ENCODE measurements at places on chromosomes 5 and 9.

DNA sequence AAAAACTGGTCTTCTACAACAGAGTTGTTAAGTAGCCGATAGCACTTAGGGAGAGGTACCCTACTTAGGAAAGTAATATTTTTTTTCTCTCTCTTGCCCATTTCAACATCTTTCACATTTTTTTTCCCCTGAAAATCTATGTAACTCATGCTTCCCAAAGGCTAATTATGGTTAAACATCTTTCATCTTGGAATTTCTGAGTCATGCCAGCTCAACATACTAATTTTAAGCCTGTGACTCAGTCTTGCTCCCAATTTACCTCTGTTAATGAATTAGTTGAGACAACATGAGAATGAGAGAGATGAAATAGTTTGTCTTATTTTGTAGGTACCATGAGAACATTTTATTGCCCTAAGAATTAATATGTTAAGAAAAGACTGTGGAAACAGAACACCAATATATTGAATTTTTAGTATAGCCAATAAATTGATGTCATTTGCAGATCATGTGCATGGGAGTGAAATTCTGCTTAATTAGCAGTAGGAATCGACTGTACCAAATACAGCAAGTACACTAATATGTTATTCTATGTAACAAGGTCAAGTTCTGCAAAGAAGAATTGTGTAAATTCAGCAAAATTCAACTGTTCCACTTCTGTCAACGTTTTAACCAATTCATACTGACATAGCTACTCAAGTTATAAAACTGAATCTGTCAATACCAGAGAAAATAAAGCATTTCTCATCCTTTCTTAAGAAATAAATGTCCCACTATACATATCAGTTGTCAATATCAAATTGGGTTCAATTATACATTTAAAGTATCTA is 550.0 kb downstream of the PTPRD start:
- DNase-seq, result no peak

DNA sequence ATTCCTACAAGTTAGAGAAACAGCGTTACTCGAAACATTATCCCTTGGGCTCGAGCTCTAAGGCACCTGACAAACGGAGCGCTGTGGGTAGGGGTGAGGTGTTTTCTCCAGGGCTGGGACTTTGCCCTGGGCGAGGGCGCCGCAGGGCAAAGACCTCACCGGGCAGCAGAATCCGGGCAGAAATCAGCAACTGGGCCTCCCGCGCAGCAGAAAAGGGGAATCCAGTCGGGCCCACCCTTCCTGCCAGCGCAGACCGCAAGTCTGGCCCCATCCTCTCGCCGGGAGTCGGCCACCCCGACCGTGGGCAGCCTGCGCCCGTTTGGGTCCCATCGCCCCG is 430 bp upstream of the MSH3 start:
- DNase-seq, result peak; percentile 41

DNA sequence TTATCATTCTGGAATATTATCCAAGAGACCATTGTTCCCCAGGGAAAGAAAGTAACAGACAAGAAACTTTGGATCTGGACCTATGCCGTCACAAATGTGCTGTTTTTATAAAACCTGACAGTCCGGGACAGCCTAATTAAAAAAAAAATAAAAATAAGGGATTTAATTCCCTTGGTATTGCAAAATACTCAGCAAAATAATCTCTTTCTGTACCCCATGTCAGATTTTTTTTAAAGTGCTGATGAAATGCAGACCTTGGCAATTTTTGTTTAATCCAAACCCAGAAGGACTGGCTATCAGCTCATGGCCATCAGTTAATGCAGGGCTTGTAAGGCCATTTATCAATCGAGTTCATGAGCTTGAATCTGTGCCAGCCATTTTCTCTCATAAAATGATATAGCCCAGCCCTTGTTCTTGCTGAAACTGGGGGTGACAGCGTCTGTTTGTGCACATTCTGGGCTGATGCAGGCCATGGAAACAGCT is 162.7 kb upstream of the S1PR3 start:
- no peak for DNase-seq

DNA sequence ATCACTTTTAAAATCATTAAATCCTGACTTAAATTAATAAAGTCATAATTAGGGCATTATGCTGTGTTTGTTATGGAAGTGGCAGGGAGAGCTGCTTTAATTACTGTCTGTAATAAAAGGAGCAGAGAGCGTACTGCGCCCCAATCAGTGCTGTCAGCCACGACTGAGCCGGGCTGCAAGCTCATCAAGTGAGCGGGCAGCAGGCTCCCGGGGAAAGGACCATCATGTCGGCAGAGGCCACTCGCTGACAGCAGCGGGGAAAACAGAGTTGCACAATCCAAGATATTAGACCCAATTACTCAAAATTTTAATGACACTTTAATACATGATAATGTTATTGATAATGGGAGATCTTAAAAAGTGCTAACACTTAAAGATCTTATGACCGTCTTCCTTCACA is 181.6 kb downstream of the AP3B1 start:
- no peak for DNase-seq

DNA sequence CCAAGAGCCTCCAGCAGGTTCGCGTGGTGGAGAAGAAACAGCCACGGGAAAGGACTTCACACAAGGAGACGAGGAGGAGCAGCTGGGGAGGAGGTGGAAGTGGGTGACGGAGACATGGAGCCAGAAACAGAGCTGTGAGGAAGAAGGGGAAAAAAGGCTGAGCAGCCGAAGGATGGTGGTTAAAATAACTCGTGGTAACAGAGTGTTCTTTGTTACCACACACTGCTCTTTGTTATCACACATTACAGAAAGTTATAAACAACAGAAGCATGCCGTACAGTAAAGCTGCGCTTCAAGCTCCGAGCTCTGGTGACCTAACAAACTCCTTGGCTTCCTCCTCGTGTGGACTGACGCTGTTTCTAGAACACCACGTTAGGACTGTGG is 215.4 kb downstream of the GLIS3 start:
- DNase-seq, result no peak

- DNase-seq, result no peak
These were observed 209.3 kb upstream of the PPP1R2B start for GRCh38 chr5:156640691-156641241.

DNA sequence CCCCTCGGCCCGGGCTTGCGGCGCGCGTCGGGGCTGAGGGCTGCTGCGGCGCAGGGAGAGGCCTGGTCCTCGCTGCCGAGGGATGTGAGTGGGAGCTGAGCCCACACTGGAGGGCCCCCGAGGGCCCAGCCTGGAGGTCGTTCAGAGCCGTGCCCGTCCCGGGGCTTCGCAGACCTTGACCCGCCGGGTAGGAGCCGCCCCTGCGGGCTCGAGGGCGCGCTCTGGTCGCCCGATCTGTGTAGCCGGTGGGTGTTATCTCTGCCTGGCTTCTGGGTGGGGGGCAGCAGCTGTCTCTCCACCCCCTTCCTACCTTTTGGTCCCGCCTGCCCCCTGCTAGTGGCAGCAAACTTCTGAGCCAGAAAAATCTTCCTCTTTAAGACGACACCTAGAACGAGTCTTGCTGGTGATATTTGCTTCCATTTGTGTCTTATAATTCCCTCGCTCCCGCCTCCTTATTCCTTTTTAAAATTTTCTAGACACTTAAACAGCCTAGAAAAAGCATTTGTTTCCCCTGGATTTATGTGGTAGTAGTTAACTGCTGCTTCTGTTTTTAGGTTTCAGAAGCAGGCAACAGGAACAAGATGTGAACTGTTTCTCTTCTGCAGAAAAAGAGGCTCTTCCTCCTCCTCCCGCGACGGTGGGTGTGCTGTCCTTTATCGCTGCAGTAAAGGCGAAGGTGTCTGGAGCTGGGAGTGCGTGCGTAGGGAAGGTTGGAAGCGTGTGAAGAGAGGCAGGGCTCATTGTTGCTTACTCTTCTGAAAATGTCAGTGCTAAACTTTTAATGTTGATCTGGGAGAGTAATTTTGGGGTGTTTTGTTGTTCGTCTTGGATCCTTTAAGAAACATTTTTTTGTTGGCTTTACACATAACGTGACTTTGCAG is 554 bp downstream of the JAK2 start:
- DNase-seq, result peak; percentile 23
